ENCODE measurements at places on chromosomes 1 and 21.
A peak's percentile ranks its signal among the peaks of the same experiment; 100 is the strongest.

GRCh38 chr21:38259665-38260064 is 2.9 kb downstream of the KCNJ15 start:
- DNase-seq: no peak

DNA sequence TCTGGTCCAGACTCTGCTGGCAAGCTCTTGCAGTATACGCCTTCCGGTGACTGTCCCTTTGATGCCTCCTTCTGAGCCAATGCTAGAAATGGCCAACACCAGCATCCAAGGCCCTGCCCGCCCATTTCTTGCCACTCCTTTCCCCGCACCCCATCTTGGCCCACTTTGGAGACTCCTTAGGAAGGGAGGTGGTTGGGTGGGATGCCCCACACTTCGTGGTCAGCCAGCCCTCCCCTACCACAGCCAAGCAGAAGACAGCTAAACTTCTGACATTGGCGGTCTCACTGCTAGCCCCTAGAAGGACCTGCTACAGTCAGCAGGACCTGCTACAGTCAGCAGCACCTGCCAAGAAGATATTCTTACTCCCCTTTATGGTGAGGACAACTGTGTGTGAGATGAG is 73.5 kb upstream of the CLDN14 start:
- no peak for DNase-seq

- DNase-seq: no peak
Observed at GRCh38 chr1:206495493-206496046, 11.8 kb upstream of the RASSF5 start.

GRCh38 chr1:1307923-1308755 is at the start of the genes ACAP3 and PUSL1:
TSS of gene ACAP3 (minus strand) at chr1:1307930. CDS start at chr1:1307815, 115 bp downstream.
TSS of gene PUSL1 (plus strand) at chr1:1308597. CDS start at chr1:1308644, 47 bp downstream.
- DNase-seq: peak; percentile 81

DNA sequence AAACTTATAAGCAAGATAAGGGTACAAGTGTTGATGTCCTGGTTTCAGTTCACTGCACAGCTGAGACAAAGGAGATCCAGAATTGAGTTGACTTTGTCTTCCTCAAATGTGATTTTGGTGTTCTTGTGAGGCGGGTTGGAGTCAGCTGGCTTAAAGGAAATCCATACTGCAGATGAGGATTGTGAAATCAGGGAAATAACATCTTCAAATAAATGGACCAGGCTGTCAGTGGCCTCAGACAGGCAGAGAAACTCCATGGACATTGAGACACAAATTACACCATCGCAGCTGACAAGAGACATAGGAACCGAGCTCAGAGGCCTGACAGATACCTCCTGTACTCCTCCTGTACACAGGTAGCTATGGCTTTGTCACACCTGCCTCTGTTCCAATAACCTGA is 27.0 kb upstream of the REG4 start:
- no peak for DNase-seq

DNA sequence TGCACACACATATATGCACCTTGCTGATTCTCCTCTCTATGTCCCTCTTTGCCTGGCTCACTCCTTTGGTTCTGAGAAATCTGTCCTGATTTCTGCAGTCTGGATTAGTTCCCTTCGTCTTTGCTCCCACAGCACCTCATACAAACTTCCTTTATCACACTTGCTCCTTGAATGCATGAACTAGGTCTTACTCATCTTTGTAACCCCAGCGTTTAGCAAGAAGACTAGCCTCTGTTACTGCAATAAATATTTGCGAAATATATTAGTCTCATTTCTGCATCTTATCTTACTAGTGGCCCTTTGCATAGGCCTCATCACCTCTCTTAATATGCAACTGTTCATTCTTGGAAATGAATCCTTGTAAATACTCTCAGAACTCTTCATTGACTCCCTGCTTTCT is 11.4 kb downstream of the SMYD2 start:
- DNase-seq: no peak

- DNase-seq: no peak
Observed at GRCh38 chr1:9106286-9106685, 22.6 kb downstream of the GPR157 start.

GRCh38 chr1:190738317-190738716 is 260.7 kb upstream of the BRINP3 start:
- no peak for DNase-seq

GRCh38 chr1:55893155-55893554 is 678.0 kb upstream of the USP24 start:
- DNase-seq: no peak

DNA sequence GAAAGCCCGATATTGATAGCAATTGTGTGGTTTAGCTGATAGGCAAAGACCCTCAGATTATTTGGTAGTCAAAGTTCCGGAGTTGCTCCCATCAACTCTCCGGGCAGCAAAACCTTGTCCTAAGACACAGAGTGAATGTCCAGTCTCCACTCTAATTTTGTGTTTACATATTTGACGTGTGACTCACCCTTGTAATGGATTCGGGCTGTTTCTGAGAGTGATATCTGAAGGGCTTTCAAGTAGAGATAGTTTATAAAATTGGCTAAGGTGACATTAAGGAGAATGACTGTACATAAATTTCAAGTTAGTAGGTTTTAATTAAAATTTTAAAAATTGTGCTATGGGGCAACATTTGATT is 154.2 kb downstream of the CNIH3 start:
- no peak for DNase-seq

GRCh38 chr1:30085811-30086770 is 637.3 kb downstream of the MATN1 start:
- DNase-seq: no peak

DNA sequence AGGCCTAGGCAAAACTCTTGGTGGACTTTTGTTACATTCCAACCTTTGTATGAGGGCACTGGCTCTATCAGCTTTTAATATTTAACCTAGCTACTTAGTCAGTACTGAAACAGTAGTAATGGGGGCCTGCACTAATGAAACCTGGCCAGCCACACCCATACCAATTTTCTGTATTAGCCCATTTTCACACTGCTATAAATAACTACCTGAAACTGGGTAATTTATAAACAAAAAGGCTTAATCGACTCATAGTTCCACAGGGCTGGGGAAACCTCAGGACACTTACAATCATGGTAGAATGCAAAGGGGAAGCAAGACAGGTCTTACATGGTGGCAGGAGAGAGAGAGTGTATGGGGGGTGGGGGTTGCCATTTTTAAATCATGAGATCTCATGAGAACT is 245.7 kb upstream of the RGS18 start:
- DNase-seq: no peak

DNA sequence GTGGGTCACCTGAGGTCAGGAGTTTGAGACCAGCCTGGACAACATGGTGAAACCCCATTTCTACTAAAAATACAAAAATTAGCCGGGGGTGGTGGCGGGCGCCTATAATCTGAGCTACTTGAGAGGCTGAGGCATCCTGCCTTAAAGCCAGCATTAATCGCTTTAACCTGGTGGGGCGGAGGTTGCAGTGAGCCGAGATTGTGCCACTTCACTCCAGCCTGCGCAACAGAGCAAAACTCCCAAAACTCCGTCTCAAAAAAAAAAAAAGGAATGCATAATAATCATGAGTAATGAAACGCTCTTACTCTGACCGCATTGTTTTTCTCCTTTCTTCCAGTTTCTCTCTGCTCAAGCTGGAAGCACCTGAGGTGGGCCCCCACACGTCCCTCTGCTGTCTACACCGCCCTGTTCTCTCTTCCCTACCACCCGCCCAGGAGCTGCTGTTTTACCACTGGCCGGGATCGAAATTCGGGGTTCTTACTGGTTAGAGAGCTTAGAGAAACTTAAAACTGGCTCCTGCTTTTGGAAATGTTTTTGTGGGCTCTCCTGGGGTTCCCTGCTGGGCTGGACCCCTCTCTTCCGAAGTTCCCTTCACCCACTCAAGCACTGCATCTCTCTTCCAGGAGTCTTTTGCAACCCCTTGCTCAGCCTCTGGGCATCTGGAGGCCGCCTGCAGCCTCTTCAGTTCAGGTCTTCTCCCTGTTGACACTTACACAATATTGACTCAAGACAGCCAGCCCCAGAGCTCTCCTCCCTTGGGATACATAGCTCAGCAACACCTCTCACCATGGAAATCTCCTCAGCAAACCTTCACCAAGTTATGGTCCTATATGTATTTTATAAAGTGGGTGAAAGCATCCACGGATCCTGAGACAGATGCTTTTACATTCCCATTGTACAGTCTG is 62.5 kb downstream of the FAM163A start:
- DNase-seq: no peak

- no peak for DNase-seq
Observed at GRCh38 chr1:94296018-94296417, 58.6 kb upstream of the ARHGAP29 start.

DNA sequence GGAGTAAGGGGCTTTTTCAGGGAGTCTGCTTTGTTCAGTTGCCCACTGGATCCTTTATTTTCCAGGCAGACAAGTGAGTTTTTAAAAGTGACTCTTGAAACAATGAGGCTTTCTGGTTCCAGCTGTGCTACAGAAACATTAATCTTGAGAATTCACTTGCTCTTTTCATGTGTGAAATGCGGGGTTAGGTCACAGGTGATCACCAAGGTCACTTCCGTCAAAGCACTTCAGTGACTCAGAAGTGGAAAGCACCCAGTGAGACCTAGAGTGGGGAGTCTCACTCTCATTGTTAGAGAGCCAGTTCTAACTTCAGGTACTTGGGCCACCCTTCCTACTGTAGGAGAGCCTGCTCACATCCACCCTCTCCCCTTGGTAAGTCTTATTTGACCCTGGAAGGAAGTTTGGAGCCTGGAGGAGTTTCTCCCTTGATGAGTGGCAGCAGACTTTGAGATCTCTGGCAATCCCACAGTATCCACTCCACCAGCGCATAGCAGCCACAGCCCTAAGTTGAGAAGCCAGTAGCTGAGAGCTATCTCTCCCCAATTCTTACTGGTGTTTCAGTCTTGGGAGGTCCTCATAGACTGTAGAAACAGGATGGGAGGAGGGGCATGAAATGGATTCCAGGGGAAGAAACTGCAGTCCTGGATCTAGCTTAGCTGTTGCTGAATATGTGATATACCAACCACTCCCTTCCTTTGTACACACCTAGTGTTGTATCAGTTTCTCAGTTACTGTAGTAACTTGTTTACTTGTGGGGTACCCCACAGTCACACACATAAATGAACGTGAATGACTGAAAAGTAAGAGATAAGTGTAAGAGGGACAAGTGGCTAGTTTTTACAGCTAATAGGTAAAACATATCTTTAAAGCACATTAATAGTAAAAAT is 3.1 kb downstream of the TACSTD2 start:
- no peak for DNase-seq

GRCh38 chr1:71101839-71102376 is 21.1 kb upstream of the ZRANB2 start:
- DNase-seq: no peak

- DNase-seq: no peak
Observed at GRCh38 chr1:21503706-21504377, 5.4 kb upstream of the ALPL start.

GRCh38 chr1:81600878-81601622 is 199.7 kb upstream of the ADGRL2 start:
- no peak for DNase-seq

DNA sequence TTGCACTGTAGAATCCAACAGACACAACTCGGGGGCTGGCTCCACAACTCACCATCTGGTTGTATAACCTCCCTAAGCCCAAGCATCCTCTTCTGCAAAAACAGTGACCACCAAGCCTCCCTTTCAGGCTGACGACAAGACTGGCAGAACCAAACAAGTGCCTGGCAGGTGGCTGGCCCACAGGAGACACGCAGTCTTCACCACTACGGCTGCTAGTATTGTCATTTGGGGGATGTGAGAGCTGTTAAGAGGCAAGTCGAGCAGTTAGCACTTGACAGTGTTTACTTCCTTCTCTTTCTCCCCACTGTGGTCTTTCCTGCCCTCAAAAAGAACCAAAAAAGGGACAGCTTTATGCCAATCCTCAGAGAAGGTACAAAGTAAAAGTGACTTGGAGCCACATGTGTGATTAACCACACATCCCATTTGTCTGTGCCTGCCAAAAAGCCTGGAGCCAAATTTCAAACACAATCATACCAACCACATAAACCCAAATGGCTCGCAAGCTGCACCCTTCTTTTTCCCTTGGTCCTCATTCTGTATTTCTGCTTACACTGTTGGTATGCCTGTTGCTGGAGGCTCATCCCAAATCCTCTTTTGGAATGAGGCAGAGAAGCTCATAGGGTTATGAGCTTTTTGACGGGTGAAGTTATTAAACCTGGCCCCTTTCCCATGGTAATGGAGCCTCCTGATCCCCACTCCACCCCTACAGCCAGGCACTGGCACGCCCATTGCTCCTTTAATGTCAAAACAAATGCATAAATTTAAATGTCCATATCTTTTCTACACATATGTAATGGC is 94.1 kb downstream of the TGFBR3 start:
- DNase-seq: no peak

DNA sequence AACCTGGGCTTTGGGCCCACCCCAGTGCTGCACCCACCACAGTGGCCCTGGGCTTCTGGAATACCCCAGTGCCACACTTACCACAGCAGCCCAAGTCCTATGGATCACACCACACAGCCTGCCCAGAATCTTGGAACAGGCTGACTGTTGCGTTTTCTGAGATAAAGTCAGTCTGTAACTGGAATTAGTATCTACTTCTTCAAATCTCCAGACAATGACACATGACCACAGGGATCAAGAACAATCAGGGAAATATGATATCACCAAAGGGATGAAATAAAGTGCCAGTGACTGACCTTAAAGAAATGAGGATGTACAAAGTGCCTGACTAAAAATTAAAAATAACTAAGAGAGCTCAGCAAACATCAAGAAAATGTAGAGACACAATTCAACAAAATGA is 239.7 kb upstream of the PLD5 start:
- no peak for DNase-seq

DNA sequence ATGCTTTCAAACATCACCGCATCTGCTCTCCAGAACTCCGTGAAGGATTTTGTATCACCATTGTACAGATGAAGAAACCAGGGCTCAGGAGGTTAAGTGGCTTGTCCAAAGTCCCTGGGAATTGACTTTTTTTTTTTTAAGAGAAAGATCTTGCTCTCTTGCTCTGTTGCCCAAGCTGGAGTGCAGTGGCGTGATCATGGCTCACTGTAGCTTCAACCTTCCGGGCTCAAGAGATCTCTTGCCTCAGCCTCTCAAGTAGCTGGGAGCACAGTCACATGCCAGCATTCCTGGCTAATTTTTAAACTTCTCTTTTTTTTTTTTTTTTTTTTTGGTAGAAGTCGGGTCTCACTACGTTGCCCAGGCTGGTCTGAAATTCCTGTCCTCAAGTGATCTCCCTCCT is 6.9 kb upstream of the TAS1R2 start:
- no peak for DNase-seq

GRCh38 chr1:181179987-181180365 is 91.5 kb downstream of the IER5 start:
- no peak for DNase-seq

DNA sequence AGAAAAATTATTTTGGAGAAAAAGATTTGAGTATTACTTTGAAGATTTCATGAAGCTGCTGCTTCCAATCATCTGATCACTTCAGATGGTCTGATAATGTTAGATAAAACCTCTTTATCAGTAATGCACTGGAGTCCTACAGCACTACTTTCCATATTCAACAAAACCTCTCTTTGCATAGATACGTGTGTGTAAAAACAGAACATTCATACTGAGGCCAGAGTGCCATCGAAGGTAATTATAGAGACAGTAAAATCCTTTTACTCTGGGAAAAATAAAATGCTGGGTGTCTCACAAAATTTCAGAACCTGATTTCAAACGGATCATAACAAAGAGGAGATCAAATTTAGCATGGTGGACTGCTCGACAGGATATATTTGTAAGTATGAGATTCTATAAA is at the start of gene RGS13:
RGS13 (plus strand) TSS at position 209 of the 400 bp plus-strand sequence. CDS start 8,188 bp downstream, outside the sequence.
- DNase-seq: no peak

Measured in stimulated activated CD8-positive, alpha-beta memory T cell treated with anti-CD3 and anti-CD28 coated beads, Interleukin-2, amount 100 ng/mL, for 1 hour (primary cell).